ENCODE measurements at places on chromosomes 3 and 15.

- no peak for DNase-seq
Measured at GRCh38 chr3:128232376-128233178, 79.3 kb downstream of the EEFSEC start.

DNA sequence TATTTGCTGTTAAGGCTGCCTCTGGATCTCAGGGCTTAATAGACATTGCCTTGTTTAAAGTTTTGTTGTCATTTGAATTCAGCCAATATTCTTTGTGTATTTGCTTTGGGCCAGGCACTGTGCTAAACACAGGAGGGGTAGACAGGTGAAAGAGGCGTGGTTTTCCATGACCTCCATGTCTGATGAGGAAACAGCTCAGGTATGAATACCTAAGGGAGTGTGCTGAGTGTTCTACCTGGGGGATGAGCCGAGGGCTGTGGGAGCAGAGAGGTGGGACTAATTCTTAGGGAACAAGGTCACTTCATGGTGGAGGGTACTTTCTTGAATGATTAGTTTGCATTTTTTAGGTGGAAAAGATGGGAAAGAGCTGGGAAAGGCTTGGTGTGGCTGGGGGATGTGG is 108.2 kb downstream of the THSD4 start:
- no peak for DNase-seq

DNA sequence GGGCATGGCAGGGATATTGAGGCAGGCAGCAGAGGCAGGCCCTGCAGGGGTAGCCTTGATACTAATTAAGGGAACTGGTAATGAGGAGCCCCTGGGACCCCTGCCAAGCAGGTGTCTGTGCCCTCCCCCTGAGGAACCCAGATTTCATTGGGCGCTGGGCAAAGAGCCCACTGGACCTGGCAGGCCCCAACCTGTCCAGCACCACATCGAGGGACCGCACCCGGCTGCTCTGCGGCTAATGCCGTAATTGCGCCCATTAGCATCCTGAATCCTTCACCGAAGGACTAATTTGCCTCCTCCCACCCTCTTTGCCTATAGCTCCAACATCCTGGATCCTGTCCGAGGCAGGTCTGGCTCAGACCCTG is 13.7 kb upstream of the SEMA3B start:
- DNase-seq = no peak

- DNase-seq = no peak
Measured at GRCh38 chr3:121969631-121970030, 52.4 kb downstream of the ILDR1 start.

DNA sequence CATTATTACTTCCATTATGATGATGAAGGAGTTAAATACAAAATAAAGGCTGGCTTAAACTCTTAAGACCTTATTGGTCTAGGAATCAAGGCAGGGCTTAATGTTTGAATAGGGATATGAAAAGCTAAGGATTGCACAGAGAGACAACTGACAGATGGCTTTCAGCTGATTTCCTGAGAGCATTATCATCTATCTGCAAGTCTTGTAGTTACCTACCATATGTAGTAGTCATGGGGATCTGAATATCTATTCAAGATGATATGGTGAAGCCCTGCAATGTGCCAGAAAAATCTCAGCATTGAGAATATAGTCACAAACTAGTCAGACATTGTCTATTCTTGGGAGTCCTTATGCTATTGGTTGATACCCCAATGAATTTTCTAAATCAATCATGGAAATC is 47.5 kb upstream of the CHMP2B start:
- DNase-seq = no peak

GRCh38 chr3:40655551-40655950 is 130.8 kb downstream of the ZNF621 start:
- no peak for DNase-seq

GRCh38 chr3:67765575-67765974 is 111.2 kb upstream of the SUCLG2 start:
- DNase-seq = no peak

DNA sequence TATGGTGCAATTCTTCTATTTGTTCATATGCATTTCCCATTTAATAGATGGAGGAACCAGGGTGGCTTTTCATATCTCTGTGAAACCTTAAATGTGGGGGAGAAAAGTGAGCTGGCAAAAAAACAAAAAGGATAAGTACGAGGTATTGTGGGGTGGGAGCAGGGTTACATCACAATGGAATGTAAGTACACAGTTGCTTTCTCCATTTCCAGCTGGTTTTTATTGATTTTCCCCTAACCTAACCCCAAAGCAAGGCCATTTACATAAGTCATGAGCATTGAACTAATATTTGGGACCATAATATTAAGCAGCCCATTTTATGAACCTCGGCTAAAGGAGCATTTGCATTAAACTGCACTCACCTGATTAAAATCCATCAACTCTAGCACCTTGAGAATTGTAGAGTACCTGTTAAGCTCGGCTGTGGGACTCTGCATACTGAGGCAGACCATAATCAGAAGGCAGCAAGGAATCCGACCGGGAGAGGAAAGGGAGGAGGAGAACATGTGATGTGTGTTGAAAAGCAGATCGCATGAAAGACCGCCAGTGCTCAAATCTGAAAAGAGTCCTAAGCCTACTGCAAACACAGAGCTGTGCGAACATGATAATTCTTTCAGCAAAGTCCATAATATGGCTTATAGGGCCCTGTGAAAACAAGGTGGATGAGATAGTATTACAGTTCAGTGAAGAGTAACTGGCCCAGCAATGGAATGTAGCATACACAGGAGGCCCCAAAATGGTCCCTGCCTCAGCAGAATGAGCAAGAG is 513.4 kb downstream of the FHIT start:
- DNase-seq = no peak

- DNase-seq = no peak
Measured at GRCh38 chr3:142889212-142890014, 530 bp upstream of the PCOLCE2 start.

DNA sequence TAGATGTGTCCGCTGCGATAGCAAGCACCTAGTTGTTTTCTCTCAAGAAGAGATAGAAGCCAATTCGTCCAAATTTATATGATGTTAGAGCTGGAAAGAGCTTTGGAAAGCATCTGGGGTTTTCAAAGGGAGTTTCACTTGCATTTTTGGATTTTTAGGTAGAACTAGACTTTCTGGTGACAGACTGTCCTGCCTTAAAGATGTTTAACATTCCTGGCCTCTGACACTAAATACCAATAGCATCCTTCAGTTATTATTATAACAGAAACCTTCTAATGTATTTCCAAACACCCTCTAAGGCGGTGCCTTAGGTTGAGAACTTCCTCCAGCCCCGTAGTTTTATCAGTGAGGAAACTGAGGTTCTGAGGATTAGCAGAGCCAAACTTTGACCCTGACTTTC is 305.3 kb downstream of the SATB1 start:
- no peak for DNase-seq

GRCh38 chr3:124374583-124374982 is 355.7 kb upstream of the UMPS start:
- no peak for DNase-seq

GRCh38 chr15:60392986-60393790 is 4.6 kb downstream of the ANXA2 start:
- no peak for DNase-seq

DNA sequence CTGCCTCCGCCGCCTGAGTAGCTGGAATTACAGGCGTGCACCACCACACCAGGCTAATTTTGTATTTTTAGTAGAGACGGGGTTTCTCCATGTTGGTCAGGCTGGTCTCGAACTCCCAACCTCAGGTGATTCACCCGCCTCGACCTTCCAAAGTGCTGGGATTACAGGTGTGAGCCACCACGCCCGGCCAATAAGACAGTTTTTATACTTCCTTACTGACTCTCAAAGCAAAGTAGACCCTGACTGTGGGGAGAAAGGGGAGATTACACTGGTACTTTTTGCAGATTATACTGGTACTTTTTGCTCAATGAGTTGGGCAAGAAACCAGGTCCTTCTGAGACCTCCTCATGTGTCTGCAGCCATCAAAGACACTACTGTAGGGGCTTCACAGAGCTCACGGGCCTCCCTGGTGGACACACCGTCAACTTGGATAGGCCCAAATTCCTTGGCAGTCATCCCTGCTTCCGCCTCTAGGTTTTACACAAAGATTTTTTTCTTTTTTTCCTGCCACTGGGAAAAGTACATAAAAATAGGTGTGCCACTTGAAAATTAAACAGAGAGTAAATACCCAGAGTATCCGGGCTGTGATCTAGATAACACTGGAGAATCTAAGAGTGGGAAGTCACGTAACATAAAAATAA is 143.3 kb upstream of the WNT5A start:
- DNase-seq = no peak

GRCh38 chr3:194262925-194263305 is 88.2 kb downstream of the CPN2 start:
- DNase-seq = no peak

DNA sequence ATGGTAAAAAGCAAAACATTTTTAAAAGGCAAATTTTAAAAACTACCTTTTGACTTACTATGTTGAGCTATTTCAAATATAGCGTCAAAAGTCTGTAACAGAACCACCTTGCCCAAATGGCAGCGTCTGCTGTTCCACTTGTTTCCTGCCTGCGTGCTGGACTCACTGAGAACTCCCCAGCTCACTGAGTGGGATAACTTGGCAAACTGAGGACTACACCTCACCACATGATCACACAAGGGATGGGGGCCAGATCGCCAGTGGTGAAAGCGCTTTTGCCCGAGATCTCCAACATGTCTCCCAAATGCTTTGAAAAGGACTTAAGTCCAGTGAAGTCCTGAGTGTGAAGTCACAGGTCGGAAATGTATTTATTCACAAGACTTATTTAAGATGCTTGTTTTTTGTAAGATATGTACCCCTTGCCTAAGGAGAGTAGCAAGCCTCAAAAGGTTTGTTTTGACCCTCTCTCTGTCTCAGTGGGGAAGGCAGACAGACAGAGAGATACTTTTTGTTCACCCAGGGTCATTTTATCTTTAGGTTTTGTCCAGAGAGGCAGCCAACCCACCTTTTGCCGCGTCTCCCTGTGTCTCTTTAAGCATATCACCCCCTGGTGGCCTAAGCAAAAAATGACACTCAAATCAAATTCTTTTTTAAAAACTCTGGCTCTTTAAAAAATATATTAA is 192.6 kb downstream of the PDZRN3 start:
- DNase-seq = no peak

- DNase-seq = no peak
Measured at GRCh38 chr3:126872701-126873342, 110.1 kb upstream of the PLXNA1 start.

DNA sequence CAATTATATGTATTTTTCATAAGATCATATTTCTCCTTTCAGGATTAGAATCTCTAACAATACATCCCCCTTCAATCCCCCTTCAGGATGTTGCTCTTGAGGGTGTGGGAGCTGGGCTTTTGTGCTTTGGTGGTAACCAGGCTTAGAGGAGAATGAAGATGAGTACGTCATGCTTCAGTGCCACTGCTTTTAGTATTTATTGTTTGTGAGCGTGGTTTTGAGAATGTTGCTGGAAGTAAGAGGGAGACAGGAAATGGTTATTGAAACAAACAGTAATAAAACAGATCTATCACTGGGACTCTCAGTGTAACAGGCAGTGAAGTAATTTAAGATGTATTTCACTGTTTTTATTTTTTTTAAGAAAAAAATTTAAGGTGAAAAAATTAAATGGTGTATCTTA is 35.3 kb downstream of the GBE1 start:
- no peak for DNase-seq

DNA sequence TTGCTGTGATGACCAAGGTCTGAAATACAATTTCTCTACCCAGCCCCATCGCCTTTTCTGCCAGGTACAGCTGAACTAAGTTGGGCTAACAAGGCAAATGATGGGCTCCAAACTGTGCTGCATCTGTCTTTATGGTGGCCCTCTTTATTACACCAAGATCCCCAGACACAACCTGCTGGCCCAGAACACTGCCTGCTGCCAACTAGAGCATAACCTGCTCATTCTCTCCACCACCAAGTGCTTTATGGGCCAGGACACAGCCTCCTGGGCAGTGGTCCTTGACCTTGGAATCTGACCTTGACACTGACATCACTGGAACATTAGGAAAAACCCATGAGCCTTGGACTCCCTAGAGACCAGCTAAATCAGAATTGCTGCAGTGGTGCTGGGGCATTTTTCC is 3.3 kb downstream of the LINS1 start:
- no peak for DNase-seq

DNA sequence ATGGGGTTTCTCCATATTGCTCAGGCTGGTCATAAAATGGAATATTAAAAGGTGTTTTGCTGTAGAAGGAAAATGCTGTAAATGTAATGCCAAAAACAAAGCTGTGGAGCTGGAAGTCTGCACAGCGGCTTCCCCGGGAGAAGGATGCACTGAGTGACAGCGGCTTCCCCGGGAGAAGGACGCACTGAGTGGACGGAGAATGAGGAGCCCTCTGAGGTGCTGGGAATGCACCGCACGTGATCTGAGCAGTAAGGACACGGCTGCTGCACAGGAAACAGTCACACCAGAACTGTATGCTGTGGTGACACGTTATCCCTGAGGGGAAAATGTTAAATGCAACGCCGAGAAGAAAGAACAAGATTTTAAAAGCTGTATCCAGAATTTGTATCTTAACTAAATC is 24.6 kb downstream of the TNK2 start:
- no peak for DNase-seq

DNA sequence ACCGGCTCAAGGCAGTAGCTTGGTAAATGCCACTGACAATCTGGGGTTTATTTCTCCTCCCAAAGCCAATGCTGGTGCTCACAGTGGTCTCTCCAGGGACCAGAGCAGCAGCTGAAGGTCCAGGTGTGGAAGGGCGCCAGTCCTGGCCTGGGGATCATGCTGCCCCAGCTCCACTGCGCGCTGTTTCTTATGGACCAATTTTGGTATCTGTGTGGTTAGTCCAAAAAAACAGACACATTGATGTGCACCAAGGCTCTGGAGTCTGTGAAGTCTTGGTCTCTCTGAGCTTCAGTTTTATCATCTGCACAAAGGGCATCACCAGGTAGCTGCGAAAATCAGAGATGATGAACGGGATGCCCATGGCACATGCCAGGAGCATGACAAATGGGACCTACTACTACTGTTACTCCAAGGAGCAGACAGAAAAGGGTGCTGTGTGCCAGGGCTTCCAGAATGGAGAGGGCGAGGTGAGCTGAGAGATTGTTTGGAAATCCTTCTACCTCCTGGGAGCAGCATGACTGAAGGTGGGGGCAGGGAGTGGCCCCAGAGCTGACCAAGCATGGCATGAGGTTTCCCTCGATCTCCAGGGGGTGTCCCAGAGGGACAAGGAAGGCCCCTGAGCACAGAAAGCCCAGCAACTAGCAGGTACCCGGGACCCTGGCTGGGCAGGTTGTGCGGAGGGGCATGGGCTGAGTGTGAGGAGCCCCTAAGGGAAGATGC is 134.3 kb upstream of the PRR20G start:
- no peak for DNase-seq

DNA sequence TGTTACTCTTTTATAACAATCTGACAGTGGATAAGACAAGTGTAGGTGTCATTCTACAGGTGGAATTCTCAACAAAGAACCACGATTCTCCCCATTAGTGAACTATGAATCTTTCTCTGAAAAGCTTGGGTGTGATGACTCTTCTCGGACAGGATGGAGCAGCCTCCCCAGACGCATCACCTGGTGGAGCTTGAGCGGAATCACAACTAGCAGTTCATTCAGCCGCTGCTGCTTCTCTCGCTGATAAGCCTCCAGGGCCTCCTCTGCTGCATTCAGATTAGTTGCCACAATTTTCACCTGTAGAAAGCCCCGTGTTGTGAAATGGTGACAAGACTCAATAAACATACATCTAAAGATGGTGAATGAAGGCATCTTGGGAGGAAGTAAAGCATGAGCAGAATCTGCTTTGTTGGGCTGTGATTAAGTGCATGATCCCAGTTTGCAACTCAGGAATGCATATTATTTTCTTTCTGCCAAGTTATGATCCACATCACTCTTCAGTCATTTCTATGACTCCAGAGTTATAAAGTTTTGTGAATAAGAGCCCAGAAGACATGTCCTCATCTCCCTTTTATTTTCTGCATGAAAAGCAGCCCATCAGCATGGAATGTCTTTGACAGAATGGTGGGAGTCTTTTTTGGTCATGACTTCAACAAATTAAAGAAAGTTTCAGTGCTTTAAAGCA is 93.6 kb downstream of the BOC start:
- no peak for DNase-seq

Measured in cortex of kidney (tissue), 1 donor.